T1000 (cell line): ENCODE measurements at places on chromosomes 13 and 19.

DNA sequence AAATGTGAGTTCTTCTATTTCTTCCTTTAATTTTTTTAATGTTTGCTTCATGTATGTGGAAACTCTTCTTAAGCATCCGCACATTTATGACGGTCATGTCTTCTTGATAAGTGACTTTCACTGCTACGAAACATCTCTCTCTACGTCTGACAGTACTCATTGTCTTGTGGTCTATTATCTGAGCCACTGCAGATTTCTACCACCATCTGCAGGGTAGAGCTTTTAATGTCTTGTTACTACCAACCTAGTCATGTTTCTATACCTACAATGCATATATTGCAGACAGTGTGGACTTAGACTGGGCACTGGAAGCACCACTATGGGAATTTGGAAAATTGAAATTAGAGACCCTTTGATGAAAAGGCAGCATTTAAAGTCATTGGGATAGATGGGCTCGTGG is 75.4 kb upstream of the ARHGEF7 start:
- DNase-seq = no peak

DNA sequence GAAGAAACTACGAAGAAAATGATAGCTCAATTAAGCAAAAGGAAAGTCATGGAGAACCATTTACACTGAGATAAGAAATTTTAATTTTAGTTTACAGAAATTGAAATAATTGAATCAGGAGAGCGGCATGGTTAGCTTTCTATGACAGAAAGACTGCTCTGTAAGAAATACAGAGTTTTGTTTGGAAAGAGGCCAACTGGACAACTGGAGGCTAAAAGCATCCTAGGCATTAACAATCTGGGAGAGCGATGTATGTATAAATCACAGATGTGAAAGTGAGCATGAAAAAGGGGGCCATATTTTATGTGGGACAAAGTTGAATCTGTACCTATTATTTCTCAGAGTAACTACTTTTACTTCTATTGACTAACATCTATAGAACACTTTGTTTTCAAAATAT is 1608.8 kb upstream of the PCDH20 start:
- DNase-seq = no peak

- DNase-seq = no peak
Measured at GRCh38 chr13:37492741-37493514, 105.6 kb downstream of the POSTN start.

DNA sequence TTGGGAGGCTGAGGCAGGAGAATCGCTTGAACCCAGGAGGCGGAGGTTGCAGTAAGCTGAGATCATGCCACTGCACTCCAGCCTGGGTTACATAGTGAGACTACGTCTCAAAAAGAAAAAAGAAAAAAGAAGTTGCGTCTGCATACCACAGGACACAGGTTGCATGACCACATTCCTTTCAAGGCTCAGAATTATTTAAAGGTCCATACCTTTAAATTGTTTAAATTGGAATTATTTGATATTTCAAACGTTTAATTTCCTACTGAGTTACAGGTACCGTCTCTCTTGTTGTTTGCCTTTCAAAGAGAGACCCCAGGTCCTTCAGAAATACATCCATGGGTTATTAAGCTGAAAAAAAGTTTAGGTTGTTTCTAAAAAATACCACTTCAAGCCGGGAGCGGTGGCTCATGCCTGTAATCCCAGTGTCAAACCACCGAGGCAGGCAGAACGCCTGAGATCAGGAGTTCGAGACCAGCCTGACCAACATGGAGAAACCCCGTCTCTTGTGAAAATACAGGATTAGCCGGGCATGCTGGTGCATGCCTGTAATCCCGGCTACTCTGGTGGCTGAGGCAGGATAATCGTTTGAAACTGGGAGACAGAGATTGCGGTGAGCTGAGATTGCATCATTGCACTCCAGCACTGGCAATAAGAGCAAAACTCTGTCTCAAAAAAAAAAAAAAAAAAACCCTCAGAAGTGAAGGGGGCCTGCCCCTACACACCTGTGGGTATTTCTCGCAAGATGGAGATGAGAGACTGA is 18.6 kb downstream of the ZNF816 start:
- DNase-seq = no peak

DNA sequence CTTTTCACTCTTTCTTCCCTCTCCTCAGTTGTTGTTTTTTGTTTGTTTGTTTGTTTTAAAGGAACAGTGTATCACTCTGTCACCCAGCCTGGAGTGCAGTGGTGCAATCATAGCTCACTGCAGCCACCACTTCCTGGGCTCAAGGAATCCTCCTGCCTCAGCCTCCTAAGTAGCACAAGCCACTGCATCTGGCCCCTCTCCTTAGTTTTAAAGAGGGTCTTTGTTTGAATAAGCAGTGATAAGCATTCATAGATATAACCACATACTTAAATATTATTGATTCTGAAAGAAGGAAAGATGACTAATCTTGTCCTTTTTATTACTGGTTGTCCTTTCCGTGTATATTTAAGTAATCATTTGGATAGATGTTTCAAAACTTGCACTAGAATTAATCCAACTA is 26.7 kb downstream of the ERCC5 start:
- DNase-seq = no peak

- no peak for DNase-seq
Measured at GRCh38 chr13:35848336-35849255, 282.6 kb downstream of the DCLK1 start.

DNA sequence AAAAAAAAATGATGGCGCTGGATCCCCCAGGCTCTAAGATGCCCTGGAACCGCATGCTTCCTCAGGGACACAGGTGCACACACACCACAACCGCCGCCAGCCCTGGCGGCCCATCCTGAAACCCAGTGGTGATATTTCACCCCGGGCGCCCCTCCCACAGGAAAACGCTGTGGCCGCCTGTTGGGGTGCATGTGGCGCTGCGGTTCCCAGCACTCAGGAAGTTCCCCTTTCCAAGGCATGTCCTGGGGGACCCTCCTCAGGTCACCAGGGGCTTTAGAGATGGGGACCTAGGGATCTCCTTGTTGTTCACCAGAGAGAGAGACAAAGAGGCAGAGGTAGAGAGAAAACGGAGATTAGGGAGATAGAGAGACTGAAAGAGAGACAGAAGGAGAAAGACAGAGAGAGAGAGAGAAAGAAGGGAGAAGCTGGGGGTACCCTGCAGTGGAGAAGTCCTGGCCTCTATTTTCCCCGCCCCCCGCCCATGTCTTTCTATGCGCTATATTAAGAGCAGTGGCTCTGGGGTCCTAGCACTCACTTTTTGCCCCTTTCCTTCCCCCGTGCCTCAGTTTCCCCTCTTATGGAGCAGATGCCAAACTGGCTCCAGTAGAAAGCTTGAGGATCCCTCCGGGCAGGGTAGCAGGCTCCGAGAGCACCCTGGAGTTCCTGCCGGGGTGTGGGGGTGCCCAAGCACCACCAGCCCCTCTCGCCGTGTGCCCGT is 2.3 kb downstream of the ADGRE2 start:
- no peak for DNase-seq

- DNase-seq = no peak
Measured at GRCh38 chr13:114152285-114152645, 19.8 kb upstream of the RASA3 start.

DNA sequence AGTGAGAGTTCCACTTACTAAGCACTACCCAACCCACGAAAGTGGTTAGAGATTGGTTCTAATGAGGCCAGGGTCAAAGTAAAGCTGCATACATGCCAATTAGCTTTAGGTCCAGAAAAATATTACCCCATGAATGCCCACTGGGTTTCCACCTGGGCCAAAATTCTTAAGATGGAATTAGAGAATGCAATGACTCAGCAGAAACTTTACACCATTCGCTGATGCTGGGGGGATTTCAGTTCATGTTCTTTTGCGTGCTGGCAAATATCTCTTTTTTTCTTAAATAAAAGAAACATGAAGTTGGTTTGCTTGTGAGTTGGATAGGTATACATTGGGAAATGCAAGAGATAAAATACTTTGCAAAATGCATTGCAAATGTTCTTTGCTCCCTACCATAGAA is 715.3 kb upstream of the MIR17HG start:
- DNase-seq = no peak

GRCh38 chr19:20662421-20663105 is 1.2 kb upstream of the ZNF626 start:
- DNase-seq = no peak

- DNase-seq = no peak
Measured at GRCh38 chr19:51259348-51260245, 8.7 kb downstream of the SIGLECL1 start.
